ENCODE measurements at places on chromosomes 4 and X. TPM values are rescaled to one million over a fixed set of nuclear protein-coding genes. Genes with fewer than 3 reads are reported as not detected.

GRCh38 chrX:3548765-3549391 is 164.6 kb downstream of the PRKX start:
- no peak for DNase-seq

DNA sequence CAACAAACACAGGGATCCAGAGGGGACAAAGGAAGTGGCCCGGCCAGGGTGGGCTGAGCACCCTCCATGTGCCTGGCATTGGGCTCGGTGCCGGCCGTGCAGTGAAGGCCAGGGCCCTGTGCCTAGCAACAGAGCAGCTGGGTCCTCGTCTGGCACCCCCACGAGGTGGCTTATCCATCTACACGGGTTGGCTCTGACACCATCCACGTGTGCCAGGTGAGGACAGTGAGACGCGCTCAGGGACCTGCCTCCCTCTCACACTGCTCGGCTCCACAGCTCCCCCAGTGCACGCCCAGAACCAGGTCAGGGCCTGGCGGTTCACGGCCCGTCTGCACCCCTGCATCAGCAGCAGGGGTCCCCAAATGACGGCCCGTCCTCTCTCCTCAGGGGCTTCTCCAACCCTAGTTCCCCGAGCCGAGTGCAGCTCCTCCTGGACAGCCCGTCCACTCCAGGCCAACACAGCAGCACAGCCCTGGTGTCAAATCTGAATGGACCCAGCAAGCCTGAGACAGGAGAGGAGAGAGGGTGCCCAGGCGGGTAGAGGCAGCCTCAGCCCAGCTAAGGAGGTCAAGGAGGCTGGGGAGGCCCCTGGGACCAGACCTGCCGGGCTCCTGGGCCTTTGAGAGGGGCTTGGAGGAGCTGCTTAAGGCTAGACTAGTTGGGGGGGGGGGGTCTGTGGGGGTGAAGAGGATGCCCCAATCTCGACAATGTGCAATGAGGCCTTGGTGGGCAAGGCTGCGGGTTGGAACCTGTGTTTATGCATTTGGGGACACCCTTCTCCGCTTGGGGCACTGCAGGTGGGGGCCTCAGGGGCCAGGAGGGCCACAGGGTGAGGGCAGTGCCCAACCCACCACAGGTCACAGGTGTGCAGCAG is 113.6 kb downstream of the FAM53A start:
- DNase-seq = no peak

DNA sequence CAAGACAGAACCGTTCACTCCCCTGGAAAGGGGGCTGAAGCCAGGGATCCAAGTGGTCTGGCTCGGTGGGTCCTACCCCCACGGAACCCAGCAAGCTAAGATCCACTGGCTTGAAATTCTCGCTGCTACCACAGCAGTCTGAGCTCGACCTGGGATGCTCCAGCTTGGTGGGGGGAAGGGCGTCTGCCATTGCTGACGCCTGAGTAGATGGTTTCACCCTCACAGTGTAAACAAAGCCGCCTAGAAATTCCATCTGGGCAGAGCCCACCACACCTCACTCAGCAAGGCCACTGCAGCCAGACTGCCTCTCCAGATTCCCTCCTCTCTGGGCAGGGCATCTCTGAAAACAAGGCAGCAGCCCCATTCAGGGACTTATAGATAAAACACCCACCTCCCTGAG is 13.4 kb upstream of the PBDC1 start:
- DNase-seq = no peak

The F8A2 gene
- total RNA-seq = not detected

The GLOD5 gene
- total RNA-seq = not detected

DNA sequence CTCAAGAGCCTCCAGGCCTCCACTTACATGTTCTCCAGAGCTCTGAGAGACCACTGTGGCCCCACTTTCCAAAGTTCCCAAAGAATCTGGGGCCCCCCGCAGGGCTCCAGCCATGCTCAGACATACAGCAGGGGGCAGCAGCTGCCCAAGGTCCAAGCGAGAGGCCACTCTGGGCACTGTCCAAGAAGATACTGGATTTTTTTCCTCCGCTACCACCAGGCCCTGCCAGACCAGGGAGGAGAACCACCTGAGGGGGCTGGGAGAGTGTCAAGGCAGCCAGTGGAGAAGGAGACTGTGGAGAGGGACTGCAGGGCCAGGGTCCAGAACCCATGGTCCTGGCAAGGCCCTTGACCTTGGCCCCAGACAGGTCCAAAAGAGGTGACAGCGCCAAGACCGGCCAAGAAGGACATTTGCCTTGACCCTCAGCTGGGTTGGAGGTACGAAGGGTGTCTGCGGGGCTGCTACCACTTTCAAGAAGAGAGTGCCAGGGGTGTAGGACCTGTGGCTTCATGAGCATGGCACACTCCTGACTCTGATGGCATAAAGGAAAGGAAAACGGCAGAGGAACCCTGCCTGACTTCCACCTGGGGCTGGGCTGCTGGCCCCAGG is 5.3 kb downstream of the EMD start:
- DNase-seq = no peak

Data from epithelial cell of proximal tubule (primary cell).